ENCODE measurements at places on chromosomes 13 and 19.

- H3K4me3 ChIP-seq, result peak overlapping the region; percentile 90
- H3K27me3 ChIP-seq, result no peaks in the 10 kb centered on the region
- peaks cover 35% of the 10 kb centered on the region for H3K36me3 ChIP-seq
- no peak overlapping the region for H3K27ac ChIP-seq
- no peaks in the 10 kb centered on the region for H3K4me1 ChIP-seq
- DNase-seq, result no peak
Observed at GRCh38 chr19:892243-892893, 619 bp downstream of the MED16 start.

- H3K4me1 ChIP-seq, result peaks cover 17% of the 10 kb centered on the region
- no peaks in the 10 kb centered on the region for H3K27me3 ChIP-seq
- no peak overlapping the region for H3K27ac ChIP-seq
- DNase-seq, result no peak
- peaks cover 39% of the 10 kb centered on the region for H3K36me3 ChIP-seq
- H3K4me3 ChIP-seq, result no peak overlapping the region
Observed at GRCh38 chr13:102654756-102655155, 40.1 kb downstream of the METTL21C start.

GRCh38 chr19:49113762-49114629, at the start of gene LIN7B:
Gene LIN7B, plus strand, starts transcription at chr19:49114370. Its CDS starts 35 bp downstream, at chr19:49114405.
- H3K4me3 ChIP-seq, result peak within 1 kb of the TSS; percentile 74
- DNase-seq, result peak; percentile 94
- peaks cover 17% of the 10 kb centered on the region for H3K36me3 ChIP-seq
- peaks cover 51% of the 10 kb centered on the region for H3K4me1 ChIP-seq
- H3K27me3 ChIP-seq, result no peaks in the 10 kb centered on the region
- H3K27ac ChIP-seq, result peak within 1 kb of the TSS; percentile 45

DNA sequence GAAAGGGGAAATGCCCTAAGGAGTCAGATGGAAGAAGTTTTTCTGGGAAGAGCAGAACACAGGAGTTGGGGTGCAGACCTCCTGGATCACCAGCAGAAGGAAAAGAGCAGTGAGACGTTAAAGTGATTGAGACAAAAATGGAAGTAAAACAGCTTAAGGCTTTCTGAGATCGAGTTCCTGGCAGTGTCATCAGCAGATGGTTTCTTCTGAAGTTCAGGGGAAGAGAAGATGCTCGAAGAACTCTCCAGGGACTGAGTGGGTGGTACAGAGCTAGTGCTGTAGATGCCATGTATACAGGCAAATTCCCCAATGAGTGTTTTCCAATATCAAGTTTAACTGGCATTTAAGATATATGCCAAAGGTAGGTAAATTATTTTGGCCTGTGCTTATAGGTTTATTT, 272.2 kb upstream of the KLF12 start:
- H3K27me3 ChIP-seq, result no peaks in the 10 kb centered on the region
- no peaks in the 10 kb centered on the region for H3K36me3 ChIP-seq
- no peak overlapping the region for H3K27ac ChIP-seq

DNA sequence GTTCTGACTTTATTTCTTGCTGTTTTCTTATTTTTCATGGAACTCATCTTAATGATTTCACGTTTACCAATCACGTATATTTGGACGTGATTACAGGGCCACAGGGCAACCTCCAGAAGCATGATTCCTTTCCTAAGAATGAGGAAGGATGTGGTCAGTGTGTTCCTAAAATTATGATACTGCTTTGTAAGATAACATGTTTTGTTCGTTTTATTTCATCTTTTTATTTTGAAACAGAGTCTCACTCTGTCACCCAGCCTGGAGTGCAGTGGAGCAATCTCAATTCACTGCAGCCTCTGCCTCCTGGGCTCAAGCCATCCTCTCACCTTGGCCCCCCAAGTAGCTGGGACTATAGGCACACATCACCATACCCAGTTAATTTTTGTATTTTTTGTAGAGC, 24.8 kb upstream of the LAIR1 start:
- no peak overlapping the region for H3K27ac ChIP-seq
- no peak for DNase-seq
- peaks cover 17% of the 10 kb centered on the region for H3K27me3 ChIP-seq
- H3K4me1 ChIP-seq, result no peaks in the 10 kb centered on the region
- no peak overlapping the region for H3K4me3 ChIP-seq

DNA sequence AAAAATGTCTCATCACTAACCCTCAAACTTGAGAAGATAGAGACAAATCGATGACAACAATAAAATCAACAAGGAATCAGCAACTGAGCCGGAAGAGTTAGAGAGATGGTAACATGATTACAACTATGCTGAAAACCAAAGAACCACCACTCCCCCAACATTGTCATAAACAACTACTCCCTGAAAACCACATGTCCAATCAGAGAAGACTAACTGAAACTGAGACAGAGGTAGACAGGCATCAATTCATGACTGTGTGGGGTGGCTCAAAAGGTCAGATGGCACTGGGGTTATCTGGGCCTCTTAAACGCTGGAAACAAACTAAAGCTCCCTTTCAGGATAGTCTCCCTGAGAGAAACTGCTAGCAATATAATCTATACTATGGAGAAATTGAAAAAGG, 488.8 kb downstream of the KCTD12 start:
- DNase-seq, result no peak
- no peaks in the 10 kb centered on the region for H3K4me1 ChIP-seq
- H3K27ac ChIP-seq, result no peak overlapping the region
- no peaks in the 10 kb centered on the region for H3K27me3 ChIP-seq
- H3K36me3 ChIP-seq, result no peaks in the 10 kb centered on the region

DNA sequence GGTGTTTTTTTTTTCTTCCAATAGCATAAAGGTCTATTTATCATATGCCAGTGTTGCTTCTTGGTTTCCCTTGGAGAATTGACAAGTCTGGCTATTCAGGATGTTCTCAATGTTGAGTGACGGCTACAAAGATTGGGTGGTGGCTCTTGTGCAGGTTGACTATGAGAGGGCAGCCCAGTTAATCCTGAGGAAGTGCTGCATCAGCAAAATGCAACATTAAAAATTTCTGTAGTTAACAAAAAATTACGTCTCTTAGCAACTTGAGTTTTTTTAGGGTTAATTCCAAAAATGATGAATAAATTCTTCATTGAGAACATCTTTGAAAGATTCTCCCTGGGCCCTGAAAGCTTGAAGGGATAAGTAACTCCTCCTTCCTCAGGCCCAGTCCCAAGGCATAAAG, 147.1 kb downstream of the B3GLCT start:
- H3K4me3 ChIP-seq, result no peak overlapping the region
- H3K27ac ChIP-seq, result no peak overlapping the region
- no peaks in the 10 kb centered on the region for H3K36me3 ChIP-seq
- no peaks in the 10 kb centered on the region for H3K4me1 ChIP-seq
- DNase-seq, result no peak

DNA sequence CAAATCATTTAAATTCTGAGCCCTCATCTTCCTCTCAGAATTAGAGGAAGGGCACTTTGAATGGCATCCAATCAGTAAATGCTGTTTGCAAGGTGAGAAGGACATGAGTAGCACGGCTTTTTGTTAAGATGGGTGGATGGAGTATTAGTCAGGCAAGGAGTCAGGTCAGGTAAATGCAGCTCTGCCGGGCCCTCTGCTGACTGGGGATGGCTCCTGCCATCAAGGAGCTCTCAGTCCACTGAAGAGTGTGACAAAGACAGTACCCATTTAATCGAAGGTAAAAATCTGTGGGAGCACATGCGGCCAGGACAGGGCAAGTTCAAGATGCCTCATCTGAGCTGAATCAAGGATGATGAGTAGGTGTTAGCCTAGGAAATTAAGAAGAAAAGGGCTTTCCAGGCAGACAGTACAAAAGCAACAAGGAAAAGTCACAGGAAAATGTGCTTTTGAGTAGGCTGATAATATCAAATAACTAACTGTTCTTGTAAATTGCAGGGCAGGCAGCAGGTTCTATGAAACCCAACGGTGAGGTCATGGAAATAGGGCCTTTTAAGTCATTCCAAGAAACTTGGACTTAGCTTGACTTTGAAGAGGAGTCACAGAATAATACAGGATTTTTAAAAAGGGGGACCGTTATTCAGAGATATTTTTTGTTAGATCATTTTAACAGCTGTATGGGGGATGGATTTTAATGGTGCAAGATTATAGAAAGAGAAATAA, 670.5 kb upstream of the ARGLU1 start:
- no peak overlapping the region for H3K4me3 ChIP-seq
- H3K36me3 ChIP-seq, result no peaks in the 10 kb centered on the region
- no peaks in the 10 kb centered on the region for H3K4me1 ChIP-seq
- no peak for DNase-seq
- H3K27me3 ChIP-seq, result peaks cover 32% of the 10 kb centered on the region
- H3K27ac ChIP-seq, result no peak overlapping the region

DNA sequence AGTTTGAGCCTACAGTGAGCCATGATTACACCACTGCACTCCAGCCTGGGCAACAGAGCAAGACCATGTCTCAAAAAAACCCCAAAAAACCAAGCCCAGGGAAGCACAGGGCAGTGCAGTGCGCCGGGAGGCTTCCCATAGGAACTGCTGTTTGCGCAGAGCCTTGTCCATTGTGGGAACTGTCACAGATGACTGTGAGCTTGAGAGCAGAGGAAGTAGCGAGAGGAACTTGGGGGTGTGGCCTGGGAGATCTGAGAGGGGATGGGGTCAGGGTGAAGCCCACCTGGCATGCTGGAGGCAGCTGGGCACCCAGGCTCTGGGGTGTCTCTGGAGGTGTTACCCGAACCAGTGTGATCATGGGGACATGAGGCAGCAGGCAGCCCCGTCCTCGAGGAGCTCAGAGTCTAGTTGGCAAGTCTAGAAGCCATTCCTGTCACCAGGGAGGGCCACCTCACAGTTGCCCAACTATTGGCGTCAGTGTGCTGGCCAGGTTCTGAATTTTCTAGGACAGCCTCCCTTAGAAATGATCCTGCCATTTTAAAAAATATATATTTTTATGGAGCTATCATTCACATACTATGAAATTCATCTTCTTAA, 10.4 kb downstream of the KDM4B start:
- DNase-seq, result no peak
- H3K27ac ChIP-seq, result no peak overlapping the region
- peaks cover 15% of the 10 kb centered on the region for H3K36me3 ChIP-seq
- H3K4me3 ChIP-seq, result no peak overlapping the region
- H3K27me3 ChIP-seq, result no peaks in the 10 kb centered on the region
- peaks cover 30% of the 10 kb centered on the region for H3K4me1 ChIP-seq

DNA sequence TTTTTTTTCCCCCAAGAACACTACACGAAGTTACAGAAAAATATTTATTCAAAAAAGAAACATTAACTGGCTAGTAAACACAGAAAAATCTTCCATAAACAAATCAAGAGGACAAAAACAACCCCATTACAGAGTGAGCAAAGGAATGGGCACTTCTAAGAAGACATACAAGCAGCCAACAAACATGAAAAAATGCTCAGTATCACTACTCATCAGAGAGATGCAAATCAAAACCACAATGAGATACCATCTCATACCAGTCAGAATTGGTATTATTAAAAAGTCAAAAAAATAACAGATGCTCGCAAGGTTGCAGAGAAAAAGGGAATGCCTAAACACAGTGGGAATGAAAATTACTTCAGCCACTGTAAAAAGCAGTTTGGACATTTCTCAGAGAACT, 131.7 kb downstream of the UGGT2 start:
- no peaks in the 10 kb centered on the region for H3K27me3 ChIP-seq
- no peak for DNase-seq
- no peak overlapping the region for H3K4me3 ChIP-seq
- 0 out of 2 replicates have a peak, but pooled peaks cover 3% of the 10 kb centered on the region for H3K36me3 ChIP-seq

DNA sequence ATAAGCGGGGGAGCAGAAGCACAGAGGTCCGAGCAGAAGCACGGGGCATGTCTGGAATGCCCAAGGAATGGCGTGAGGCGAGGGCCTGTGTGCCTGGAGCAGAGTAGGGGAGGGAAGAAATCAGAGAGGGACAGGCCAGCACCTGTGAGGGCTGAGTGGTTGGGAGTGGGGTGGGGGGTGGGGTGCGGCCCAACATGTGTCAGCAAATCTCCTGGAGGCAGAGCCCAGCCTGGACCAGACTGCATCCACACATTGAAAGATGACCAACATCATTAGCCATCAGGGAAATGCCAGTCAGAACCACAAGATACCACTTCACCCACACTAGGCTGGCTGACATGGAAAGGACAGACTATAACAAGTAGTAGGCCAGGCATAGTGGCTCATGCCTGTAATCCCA, 11.2 kb downstream of the CLASRP start:
- H3K27me3 ChIP-seq, result no peaks in the 10 kb centered on the region
- no peaks in the 10 kb centered on the region for H3K4me1 ChIP-seq
- DNase-seq, result no peak
- no peak overlapping the region for H3K4me3 ChIP-seq

- H3K4me1 ChIP-seq, result 0 out of 2 replicates have a peak, but pooled peaks cover 4% of the 10 kb centered on the region
- no peaks in the 10 kb centered on the region for H3K27me3 ChIP-seq
- H3K36me3 ChIP-seq, result peaks cover 43% of the 10 kb centered on the region
- DNase-seq, result no peak
- H3K4me3 ChIP-seq, result peak overlapping the region; percentile 54
- peak overlapping the region; percentile 73 for H3K27ac ChIP-seq
Observed at GRCh38 chr19:52398081-52398441, 412 bp downstream of the ZNF528 start.

- peak overlapping the region; percentile 51 for H3K4me3 ChIP-seq
- H3K27me3 ChIP-seq, result no peaks in the 10 kb centered on the region
- H3K27ac ChIP-seq, result 0 out of 2 replicates have a peak overlapping the region, but pooled peaks have one; percentile 23
- no peak for DNase-seq
Observed at GRCh38 chr13:37869506-37869755, 141 bp downstream of the TRPC4 start.

- H3K4me3 ChIP-seq, result no peak overlapping the region
- no peaks in the 10 kb centered on the region for H3K4me1 ChIP-seq
- no peak overlapping the region for H3K27ac ChIP-seq
Observed at GRCh38 chr13:45827318-45827717, 24.2 kb downstream of the SIAH3 start.

DNA sequence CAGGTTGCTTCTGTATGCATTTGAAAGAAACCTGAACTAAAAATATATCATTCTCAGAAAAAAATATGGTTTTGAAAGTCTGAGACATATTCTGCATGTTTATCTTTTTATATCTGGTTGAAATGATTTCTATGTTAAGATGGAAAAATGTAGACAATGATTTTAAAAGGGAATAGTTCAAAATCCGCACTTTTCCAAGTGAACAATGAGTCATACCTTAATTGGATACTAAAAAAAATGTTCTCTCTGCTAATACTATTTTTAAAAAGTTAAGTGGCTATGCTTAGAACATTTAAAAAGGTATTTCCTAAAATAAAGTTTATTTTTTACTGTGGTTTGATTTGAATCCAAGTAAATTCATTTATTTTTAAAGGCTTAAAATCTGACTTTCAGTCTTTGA, 801.4 kb downstream of the SLITRK6 start:
- no peaks in the 10 kb centered on the region for H3K36me3 ChIP-seq
- DNase-seq, result no peak
- no peaks in the 10 kb centered on the region for H3K4me1 ChIP-seq
- no peaks in the 10 kb centered on the region for H3K27me3 ChIP-seq

DNA sequence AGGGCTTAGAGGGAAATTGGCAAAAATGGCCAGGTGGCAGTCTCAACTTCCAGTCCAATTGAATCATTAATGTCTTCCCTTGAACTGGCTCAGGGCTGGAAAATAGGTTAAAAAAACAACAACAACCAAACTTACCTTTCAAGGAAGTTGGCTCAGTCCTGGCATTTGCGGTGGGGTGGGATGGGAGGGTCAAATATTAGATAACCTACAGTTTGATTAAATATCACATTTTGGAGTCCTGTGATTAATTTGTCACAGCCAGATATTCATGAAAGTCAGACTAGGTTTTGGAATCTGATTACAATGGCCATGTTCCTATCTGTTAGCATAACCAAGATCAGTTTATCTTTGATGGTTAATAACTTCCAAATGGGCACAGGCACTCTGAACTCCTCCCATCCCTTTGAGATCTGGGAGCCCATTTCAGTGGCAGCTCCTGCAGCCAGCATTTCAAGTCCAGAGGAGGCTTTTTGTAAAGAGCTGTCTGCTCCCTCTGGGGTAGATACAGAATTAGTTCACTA, 7.8 kb upstream of the DZIP1 start:
- DNase-seq, result no peak
- H3K27ac ChIP-seq, result no peak overlapping the region
- H3K4me1 ChIP-seq, result 0 out of 2 replicates have a peak, but pooled peaks cover 6% of the 10 kb centered on the region
- no peak overlapping the region for H3K4me3 ChIP-seq
- no peaks in the 10 kb centered on the region for H3K27me3 ChIP-seq
- no peaks in the 10 kb centered on the region for H3K36me3 ChIP-seq
